ENCODE measurements at places on chromosomes 2 and 18.

GRCh38 chr2:135257383-135258090 is 205.4 kb downstream of the RAB3GAP1 start:
- DNase-seq, result no peak

DNA sequence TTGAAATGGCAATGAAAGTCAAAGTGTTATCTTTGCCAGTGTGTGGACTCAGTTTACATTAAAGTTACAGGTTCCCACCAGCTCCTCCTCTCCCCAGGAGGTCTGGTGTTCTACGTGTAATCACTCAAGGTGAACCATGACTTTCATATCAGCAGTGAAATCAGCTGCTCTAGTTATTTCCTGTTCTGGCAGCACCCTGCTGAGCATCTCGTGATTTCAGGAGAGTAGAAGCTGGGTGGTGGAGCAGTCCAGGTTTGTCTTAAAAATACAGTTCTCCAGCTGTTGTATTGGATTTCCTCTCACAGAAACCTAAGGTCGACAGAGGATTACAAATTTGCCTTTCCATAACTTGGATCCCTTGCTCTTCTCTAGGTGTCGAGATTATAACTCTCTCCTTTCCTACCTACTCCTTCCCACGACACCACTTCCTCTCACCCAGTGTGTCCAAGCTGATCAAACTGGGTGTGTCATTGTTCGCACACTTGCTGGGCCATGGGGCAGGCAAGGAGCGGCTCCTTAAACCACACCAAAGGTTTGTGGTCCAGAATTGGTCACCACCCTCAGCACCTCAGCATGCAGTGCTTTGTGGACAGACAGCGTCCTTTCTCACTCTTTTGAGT is 13.0 kb upstream of the ARHGAP25 start:
- no peak for DNase-seq

DNA sequence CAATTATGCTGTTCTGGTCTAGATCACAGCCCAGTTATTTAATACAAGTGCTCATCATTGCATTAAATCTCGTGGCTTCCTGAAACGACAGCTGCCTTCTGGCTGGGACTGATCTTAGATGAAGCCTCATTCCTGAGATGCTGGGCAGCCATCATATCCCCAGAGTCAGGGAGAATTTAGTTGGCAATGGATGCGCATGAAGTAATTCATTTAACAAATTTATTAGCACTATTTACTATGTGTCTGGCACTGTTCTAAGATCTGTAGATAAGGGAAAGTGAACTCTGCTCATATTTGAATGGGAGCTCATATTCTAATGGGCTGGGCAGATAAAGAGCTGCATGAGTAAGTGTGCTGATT is 244.7 kb downstream of the KCNS3 start:
- DNase-seq, result no peak

DNA sequence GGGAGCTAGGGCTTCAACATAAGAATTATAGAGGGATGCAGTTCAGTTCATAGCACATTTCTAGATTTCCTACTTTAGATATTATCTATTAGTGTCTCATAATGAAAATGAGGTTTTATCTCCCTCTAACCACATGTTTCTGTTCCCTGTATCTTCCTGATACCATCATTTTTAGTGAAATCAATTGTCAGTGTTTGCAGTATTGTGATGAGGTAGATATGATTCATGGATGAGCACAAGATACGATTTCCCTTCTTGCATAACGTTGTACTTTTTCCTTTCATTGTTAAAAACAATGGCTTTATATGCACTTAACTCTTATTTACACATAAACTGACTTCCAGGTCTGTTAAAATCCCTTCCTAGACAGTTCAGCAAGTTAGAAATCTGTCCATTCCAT is 211.4 kb downstream of the ZBTB7C start:
- no peak for DNase-seq

DNA sequence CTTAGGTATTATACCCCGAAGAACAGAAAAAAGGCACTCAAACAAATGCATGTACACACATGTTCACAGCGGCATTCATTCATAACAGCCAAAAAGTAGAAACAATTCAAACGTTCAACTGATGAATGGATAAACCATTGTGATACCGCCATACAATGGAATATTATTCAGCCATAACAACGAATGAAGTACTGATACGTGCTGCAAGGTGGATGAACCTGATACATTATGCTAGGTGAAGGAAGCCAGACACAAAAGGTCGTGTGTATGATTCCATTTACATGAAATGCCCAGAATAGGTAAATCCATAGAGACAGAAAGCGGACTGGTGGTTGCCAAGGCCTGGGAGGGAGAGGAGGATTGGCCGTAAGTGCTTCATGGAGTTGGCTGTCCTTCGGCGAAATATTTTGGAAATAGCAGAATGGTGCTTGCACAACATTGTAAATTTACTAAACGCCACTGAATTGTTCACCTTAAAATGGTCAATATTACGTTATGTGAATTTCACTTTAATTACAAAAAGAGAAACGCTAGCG is 750 bp upstream of the RMP24 start:
- DNase-seq, result no peak

- no peak for DNase-seq
These were observed 324.9 kb downstream of the LPIN1 start for GRCh38 chr2:12071318-12071717.

- no peak for DNase-seq
These were observed 422.2 kb upstream of the POU3F3 start for GRCh38 chr2:104431701-104432121.

DNA sequence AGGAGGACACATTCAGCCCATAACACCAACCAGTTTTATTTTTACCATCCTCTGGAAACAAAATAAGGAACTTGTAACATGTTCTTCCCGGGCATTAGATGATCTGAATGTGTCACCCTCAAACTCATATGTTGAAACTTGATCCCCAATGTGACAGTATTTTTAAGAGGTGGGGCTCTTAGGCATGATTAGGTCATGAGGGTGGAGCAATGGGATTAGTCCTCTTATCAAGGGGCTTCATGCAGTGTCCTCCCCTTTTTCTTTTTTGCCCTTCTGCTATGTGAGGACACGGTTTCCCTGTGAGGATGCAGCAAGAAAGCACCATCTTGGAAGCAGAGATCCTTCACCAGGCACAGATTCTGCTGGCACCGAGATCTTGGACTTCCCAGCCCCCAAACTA is 401.5 kb upstream of the TRIB2 start:
- no peak for DNase-seq

DNA sequence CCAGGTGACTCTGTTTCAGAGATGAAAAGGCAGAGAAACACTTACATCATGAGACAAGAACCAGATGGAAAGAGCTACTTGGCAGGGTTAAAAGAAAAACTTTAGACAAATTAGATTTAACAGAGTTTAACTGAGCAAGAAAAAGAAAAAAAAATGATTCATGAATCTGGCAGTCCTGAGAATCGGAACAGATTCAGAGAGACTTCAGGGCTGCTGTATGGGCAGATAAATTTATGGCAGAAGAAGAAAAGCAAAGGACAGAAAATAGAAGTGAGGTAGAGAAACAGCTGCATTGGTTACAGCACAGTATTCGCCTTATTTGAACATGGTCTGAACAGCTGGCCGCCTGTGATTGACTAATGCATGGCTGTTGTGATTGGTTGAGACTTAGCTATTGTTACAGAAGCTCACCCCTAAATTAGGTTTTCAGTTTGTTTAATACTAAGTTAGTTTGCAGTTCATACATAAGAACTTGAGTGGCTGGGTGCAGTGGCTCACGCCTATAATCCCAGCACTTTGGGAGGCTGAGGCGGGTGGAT is 43.0 kb upstream of the RHOB start:
- DNase-seq, result no peak

DNA sequence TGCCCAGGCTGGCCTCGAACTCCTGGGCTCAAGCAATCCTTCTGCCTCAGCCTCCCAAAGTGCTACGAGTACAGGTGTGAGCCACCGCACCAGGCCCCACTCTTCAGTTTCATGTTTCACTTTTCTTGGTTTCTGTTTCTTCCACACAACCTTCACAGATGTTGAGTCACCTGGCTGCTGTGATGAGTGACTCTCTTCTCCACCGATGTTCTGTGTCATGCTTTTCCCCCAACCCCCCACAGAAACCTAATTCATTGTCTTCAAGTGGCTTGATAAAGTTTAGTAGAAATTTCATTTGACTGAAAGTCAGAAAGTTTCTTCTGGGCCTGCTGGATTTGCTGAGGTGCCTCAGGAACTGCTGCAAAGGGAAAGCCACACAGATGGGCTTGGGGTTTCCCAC is 78.5 kb downstream of the SPHKAP start:
- no peak for DNase-seq

DNA sequence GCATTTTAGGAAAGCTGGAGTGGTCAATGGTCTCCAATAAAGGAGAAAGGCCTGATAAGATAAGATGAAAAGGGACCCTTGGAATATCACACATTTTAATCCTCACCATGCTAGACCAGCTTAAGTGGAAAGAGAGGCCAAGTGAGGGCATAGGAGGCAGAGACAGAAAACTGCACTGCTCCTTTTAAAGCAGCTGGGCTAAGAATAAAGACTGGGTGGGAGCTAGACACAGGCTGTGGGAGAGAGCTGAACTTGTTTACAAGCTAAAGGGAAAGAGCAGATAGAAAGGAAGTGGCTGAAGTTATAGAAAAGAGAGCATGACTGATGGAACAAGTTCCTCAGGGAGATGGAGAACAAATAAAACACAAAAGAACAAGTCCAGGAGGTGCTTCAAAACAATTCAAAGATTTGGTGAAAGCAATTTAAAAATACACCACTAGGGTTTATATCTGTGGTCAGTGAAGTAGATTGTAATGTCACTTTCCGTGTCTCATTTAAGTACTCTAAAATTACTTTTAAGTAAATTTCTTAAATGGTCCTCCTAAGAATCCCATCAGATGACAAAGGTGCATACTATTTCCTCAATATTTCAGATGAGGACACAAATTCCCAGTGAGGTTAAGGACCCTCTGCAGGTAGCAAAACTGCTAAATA is 7.5 kb downstream of the COL5A2 start:
- no peak for DNase-seq

DNA sequence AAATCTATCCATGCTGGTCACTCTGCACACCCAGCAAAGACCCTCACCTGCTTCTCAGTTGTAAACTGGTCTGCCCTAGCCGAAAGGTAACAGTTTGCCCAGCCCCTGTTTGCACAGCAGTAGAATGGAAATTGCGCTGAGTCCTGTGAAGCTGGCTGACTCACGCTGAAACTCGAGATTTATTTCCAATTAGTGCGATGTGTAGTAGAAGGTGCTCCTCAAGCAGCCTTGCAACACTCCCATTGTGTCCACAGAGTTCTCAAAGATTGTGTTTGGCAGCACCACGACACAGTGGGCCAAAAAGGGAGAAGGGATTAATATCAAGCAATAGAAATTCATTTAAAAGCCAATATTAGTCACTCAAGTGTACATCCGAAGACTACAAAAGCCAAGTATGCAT is 21.7 kb upstream of the APCDD1 start:
- DNase-seq, result no peak

- no peak for DNase-seq
These were observed 20.5 kb downstream of the CHCHD5 start for GRCh38 chr2:112604952-112605351.

DNA sequence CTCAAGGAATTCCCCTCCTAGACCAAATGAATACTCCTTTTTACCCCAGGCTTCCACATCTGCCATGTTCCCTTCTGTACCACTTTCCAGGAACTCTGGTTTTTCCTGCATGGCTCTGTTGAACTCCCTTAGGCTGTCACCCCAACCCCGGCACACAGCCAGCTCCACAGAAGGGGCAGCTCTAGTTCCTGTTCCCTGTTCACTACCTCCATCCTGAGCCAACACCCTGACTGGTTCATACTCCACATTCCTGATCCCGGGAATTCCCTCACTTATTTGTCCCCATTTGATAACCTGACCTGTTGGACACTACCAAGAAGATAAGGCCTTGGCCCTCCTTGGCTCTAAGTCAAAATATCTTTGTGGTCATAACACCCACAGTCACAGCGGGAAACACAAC is 280.9 kb upstream of the RAB6C start:
- DNase-seq, result no peak

DNA sequence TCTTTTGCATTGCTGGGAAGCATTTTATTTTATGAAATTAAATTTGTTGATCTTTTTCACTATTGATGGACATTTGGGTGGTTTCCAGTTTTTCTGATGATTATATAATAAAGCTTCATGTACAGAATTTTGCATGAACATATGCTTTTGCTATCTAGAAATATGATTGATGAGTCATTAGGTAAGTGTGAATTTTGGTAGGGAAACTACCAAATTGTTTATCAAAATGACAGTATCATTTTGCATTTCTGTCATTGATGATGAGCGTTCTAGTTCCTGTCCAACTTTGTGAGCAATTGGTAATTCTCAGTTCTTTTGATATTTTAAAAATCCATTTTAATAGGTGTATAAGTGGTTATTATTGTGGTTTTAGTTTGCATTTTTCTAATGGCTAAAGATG is 67.7 kb downstream of the TAF4B start:
- no peak for DNase-seq

DNA sequence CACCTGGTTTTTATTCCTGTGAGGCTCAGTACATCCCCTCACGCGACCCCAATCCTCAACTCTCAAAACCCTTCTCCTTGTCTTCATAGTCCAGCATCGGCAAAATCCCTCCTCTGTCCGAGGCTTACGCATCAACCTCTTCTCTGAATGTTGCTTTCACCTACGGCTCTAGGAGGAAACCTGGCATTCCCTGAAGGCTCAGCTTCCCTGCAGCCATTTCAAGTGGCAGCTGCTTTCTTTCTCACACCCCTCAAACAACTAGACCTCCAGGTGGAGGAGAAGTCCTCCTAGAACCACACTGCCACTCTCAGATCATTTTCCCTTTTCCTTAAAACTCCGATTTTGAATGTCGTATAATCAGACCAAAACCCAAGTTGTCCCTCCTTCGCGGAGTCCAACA is 114.2 kb downstream of the DTNB start:
- DNase-seq, result no peak

GRCh38 chr2:197045115-197045514 is 118.6 kb upstream of the PGAP1 start:
- DNase-seq, result no peak

- peak; percentile 16 for DNase-seq
These were observed 285.6 kb upstream of the SESTD1 start for GRCh38 chr2:179550214-179550613.

DNA sequence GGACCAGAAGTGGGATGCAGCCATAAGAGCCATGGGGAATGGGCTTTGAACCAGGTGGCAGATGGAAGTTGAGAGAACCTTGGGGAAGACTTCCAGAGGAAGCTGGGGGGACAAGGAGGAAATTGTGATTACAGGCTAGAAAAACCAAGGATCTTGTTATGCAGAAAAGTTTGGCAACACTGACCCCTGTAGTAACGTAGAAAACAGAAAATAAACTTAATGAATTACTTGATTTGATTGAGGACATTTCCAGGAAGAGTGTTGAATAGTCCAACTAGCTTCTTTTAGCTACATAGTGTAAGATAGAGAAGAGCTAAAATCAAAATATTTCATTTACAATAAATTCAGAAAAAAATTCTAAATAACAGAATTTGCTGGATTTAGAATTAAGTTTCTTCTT is 91.9 kb upstream of the GPC1 start:
- DNase-seq, result no peak

DNA sequence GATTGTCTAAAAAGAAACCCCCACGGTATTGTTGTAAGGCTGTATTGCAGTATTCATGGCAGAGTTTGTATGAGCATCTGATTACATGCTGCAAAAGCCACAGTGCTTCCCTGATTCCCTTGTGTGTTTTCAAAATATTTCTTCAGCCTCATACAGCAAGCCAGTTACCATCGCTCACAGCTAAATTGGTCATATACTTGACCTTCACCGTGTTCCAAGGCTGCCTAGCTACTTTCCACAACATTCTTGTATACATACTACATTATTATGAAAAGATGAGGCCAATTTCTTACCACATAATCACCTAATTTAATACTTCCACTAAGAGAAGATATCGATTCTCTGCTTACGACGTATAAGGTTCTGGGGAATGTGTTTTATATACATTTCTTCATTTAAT is 576.3 kb upstream of the CNTNAP5 start:
- DNase-seq, result no peak

GRCh38 chr18:7452331-7452730 is 114.8 kb upstream of the PTPRM start:
- peak; percentile 50 for DNase-seq

All from iPS DF 6.9 (cell line).